Peyer's patch (tissue), 4 donors: ENCODE measurements at places on chromosomes 13 and 19. TPM values are rescaled to one million over a fixed set of nuclear protein-coding genes. Genes with fewer than 3 reads are reported as not detected.
A peak's percentile ranks its signal among the peaks of the same experiment; 100 is the strongest.

GRCh38 chr13:22002893-22003292 lies 332.0 kb downstream of the FGF9 start:
- no peaks in the 10 kb centered on the region for H3K27me3 ChIP-seq
- H3K27ac ChIP-seq = no peak overlapping the region
- no peak for DNase-seq
- H3K4me1 ChIP-seq = no peaks in the 10 kb centered on the region
- no peak overlapping the region for H3K4me3 ChIP-seq
- H3K36me3 ChIP-seq = no peaks in the 10 kb centered on the region

DNA sequence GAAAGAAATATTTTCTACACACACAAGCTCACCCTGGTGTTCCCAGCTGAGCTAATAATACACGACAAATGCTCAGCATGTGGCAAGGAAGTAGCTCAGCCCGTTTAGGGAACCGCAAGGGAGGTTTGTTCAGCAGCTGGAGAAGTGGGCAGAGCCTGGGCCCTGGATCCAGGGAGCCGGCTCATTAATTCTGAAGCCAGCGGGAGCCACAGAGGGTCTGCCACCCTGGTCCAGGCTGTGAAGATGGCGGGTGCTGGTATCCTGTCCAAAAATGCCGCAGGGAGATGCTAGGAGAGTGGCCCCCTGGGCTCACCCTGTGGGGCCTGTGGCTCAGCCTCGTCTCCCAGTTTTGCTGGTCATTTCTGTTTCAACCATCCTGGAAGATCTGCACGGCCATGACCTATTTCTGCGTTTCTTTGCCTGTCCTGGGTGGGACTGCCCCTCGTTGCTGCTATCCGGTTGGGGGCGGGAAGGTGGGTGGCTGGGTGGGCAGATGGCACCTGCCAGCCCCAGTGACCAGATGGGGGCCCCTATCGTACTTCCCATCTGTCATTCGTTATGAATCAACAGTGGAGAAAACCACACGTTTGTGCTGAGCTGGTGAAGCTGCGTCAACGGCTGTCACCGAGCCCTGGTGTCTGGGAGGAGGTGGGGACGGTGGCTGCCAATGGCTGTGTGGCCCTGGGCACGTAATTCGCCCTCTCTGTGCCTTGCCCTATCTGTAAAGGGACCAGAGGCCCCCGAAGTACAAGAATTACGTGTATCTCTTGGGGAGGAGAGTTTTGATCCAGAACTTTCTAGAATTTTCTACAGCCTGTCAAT lies 2.7 kb upstream of the GNA15 start:
- H3K27me3 ChIP-seq = no peaks in the 10 kb centered on the region
- no peak overlapping the region for H3K4me3 ChIP-seq
- no peaks in the 10 kb centered on the region for H3K36me3 ChIP-seq
- DNase-seq = peak; percentile 37
- peak overlapping the region; percentile 38 for H3K27ac ChIP-seq

DNA sequence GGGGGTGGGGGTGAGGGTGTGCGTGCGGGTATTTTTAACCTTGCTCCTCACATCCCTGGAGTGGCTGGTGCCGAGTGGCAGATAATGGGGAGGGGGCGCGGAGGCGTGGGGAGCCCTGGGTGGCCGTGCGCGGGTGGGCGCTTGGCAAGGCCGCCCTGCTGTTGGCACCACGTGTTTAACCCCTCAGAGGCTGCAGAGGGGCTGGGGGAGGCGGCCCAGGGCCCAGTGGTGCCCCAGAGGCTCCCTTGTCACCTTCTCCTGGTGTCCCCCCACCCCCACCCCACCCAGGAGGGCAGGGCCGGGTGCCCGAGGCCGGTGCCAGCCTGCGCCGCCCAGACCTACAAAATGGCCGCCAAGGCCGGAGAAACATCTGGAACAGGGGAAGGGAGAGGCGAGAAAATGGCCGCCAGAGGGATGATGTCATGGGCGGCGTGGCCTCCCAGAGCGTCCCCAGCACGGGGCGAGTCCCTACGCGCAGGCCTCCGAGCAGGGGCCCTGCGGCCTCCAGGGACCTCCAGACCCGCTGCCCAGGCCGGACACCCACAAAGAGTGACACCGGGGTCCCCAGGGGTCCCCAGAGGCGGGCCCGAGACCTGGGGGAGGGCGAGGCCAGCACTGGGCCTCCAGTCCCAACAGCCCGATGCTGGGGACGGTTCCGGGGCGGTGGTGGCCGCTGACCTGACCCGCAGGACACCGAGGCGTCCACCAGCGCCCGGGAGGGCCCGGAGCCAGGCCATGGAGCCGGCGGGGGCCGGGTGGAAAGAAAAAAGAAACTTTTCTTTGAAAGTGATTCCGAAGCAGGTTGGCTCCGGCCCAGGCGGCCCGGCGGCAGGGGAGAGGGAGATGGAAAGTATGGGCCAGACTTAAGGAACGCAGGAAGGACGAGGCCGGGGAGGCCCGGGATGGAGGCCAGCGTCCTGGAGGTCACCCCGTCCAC lies 38.2 kb downstream of the NFIC start:
- H3K4me1 ChIP-seq = no peaks in the 10 kb centered on the region
- DNase-seq = peak; percentile 66
- H3K27me3 ChIP-seq = no peaks in the 10 kb centered on the region
- peak overlapping the region; percentile 80 for H3K27ac ChIP-seq
- H3K36me3 ChIP-seq = no peaks in the 10 kb centered on the region
- no peak overlapping the region for H3K4me3 ChIP-seq

DNA sequence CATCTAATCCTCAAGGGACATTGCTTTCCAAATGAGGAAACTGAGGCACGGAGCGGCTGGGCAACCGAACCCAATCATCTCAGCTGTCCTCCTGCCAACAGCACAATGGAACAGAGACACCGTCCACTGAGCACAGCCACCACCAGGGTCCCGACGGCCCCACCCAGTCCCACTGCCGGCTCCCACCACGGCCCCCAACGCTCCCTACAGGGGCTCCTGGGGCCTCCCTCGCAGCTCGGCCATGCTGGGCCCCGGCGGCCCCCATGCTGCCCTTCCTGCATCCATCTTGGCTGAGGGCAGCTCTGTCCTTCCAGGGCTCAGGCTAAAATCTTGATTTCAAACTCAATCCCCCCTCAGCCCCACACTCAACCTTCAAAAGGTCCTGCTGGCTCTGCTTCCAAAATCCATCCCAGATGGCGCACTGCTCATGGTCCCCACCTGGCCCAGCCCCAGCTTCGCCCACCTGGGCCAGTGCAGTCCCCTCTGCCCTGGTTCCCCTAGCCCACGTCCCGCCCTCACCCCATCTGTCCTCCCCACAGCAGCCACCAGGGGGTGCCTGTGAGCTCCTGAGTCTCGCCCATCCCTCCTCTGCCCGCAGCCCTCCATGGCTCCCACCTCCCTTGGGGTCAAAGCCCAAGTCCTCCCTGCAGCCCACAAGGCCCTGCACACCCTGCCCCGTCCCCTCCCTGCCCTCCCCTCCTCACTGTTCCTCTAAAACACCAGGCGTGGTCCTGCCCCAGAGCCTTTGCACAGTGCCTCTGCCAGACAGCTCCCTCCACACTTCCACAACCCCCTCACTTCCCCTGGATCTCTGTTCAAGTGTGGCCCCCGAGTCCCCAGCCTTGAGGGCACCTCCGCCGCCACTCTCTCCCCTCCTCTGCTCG lies 7.9 kb downstream of the PIP5K1C start:
- H3K27me3 ChIP-seq = no peaks in the 10 kb centered on the region
- DNase-seq = no peak
- no peak overlapping the region for H3K27ac ChIP-seq

CNFN gene
- 3.8 TPM for total RNA-seq

DNA sequence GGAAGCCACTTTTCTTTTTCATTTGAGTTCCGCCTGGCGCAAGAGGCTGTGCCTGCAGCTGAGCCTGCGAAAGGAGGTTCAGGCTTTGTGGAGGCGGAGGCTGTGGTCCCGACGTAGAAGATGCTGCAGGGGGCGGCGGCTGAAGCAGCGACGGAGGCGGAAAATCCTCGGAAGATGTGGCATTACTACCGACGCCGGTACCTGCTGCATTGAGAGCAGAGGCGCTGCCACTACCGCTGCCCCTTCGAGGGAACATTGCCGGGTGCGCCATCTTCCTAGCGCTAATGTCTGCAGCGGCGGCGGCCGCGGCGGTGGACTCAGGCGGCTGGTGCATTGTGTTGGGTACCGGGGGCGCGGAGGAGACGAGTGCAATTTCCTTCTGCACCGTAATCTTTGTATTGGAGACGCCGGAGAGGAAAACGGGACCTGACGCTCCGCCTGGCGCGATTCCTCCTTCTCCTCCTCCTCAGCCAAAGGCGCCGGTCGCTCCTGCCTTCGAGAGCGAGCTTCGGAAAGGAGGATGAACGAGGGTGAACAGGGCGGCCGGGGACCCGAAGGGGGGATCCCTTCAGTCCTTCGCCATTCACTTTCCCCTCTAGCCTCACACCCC lies at the start of gene TSC22D1:
TSC22D1 (minus strand) TSS at position 590 of the 610 bp plus-strand sequence; CDS start at position 334, 256 bp downstream.
- peak within 1 kb of the TSS; percentile 99 for H3K27ac ChIP-seq
- H3K27me3 ChIP-seq = no peaks in the 10 kb centered on the region
- peak; percentile 78 for DNase-seq
- H3K4me3 ChIP-seq = peak within 1 kb of the TSS; percentile 92
- H3K36me3 ChIP-seq = no peaks in the 10 kb centered on the region

GRCh38 chr13:99086267-99087097 lies 108.6 kb upstream of the DOCK9 start:
- H3K27ac ChIP-seq = peak overlapping the region; percentile 91
- peak overlapping the region; percentile 94 for H3K4me3 ChIP-seq
- H3K27me3 ChIP-seq = no peaks in the 10 kb centered on the region
- peak; percentile 83 for DNase-seq
